ENCODE measurements at places on chromosomes 2 and 18. TPM values are rescaled to one million over a fixed set of nuclear protein-coding genes. Genes with fewer than 3 reads are reported as not detected.
A peak's percentile ranks its signal among the peaks of the same experiment; 100 is the strongest.

DNA sequence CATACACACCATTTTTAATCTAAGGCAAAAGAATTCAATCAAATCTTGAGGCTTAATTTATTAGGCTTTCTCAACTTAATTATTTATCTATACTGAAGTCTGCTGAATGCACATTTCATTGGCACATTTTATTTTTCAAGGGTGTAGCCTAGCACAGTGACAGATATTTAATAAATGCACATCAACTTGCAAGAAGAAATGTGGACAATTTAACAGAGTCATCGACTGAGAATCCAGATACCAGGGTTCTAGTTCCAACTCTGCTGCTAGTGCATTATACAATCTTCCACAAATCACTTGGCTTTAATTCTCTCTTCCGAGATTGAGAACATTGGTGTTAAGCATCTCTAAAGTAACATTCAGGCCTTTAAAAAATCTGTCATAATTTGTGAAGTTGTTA lies 88.5 kb upstream of the RBBP8 start:
- no peak for DNase-seq

DNA sequence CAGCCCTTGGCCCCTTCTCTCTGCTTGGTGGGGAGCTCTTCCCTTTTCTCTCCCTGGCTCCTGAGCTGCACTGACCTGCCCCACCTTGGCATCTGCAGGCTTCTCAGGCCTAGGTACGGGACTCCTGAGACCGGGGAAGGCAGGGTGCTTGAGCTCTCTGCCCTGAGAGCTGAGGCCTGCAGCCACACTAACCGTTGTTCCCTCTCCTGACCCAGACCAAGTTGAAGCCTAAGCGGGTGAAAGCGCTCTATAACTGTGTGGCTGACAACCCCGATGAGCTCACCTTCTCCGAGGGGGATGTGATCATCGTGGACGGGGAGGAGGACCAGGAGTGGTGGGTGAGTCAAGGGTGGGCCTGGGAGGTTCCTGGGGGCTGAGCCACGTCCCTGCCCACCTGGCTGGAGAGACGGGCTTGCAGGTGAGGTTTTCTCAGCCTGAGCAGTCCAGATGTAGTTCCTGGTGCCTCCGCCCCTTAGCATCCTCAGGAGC lies 22.2 kb downstream of the ITGB1BP1 start:
- no peak for DNase-seq

DNA sequence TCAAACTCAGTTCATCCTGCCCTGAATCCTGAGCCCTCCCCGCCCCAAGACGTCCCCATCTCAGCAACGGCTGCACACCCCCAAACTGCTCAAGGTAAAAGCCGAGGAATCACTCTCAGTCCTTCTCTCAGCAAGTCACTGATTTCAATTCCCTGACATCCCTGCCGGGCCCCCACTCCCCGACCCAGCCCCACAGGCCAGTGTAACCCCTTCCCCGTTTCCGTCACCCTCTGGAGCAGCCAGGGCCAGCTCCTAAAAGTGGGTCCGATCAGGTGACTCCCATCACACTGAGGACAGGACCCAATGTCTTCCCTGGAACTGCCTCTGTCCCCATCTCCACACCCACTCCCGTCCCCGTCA lies 20.5 kb downstream of the SNORC start:
- DNase-seq, result no peak

DNA sequence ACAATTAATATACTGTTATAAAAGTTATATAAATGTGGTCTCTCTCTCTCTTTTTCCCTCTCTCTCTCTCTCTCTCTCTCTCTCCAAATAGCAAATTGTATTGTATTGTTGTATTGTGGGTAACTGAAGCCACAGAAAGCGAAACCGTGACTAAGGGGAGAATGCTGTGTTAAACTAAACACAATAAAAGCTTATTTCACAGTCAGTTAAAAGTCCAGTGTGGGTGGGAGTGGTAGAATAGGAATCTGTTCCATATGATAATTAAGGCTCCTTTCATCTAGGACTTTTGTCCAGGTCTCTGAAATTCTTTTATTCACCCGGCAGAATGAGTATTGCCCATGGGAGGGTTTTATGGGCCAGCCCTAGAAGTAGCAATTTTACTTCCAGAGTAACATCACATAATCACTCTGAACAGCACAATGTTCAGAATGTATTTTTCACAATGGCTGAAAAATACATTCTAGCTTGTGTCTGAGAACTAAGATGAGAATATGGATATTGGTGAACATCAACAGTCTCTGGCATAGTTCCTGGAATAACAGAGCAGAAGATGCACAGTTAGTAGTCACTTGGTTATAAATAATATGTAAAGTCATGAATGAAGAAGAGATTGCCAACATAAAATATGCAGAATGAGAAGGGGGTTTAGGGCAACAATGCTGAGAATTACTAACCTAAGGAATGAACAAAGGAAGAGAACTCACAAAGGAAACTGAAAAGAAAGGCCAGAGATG lies 399.1 kb downstream of the PLCL1 start:
- DNase-seq, result no peak

GRCh38 chr2:161722547-161723503 lies 98.6 kb downstream of the SLC4A10 start:
- peak; percentile 36 for DNase-seq

GRCh38 chr2:145110668-145111356 lies 590.9 kb upstream of the ZEB2 start:
- no peak for DNase-seq

DNA sequence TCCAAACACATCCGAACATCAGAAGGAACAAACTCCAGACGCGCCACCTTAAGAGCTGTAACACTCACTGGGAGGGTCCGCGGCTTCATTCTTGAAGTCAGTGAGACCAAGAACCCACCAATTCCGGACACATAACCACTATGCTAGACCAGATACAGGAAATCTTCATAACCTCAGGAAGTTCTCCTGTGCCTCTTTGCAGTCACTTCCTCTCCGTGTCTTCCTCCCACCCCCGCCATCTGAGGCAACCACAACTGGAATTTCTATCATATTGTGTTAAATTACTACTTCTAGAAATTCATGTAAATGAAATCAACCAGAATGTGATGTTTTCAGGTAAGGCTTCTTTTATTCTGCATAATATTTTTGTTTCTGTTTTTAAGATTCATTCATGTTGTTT lies 631.0 kb upstream of the NXPH2 start:
- no peak for DNase-seq

- DNase-seq, result no peak
These were observed 17.4 kb downstream of the KCNH7 start for GRCh38 chr2:162821176-162821575.

DNA sequence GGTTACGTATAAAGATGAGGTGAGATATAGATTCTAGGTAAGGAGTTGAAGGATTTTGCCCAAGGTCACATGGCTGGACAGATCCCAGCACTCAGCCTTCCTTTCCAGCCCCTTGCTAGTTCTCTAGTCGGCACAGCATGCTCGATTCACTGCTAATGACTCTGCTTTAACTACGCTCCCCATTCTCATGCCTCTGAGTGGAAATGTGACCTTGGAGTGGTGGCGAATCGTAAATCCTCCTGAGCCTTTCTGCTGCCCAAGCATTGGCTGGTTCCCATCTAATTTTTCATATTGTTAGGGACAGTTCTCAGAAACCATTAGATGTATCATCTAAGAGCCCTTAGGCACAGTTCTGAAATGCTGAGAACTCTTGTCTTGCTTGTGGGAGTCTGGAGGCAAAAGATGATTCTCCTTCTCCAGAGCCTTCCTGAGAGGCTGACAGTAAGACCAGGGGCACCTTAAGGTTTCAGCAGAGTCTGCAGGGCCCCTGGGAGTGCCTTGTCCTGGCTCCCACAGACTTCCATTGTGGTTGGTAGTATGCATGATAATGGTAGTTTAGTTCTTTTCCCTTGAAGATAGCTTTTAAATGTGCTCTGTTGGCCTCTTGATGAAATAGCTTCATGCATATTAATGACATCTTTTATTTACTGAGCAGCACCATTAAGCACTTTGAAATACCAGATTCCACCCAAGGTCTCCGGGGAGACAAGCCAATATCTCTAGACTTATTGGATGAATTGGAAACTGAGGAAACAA lies 377.8 kb upstream of the SLC14A2 start:
- no peak for DNase-seq

DNA sequence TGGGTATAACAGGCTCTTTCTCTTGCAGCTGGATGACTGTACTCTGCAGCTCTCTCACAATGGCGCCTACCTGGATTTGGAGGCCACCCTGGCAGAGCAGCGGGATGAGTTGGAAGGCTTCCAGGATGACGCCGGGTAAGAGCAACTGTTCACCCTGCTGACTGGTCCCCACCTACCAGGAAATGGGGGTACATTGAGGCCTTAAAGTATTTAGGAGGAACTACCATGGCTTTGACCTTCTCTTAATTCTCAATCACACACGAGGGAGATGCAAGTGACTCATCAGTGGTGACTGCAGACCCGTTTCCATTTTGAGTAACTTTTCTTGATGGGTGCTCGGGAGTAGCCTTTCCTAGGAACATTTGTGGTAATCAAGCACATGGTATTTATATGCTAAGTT lies 58.0 kb downstream of the FHOD3 start:
- no peak for DNase-seq

Gene FAHD2A
- 19.8 TPM for polyA plus RNA-seq
